T-helper 17 cell (primary cell): ENCODE measurements at places on chromosomes 6 and 20. TPM values are rescaled to one million over a fixed set of nuclear protein-coding genes. Genes with fewer than 3 reads are reported as not detected.

The DOK5 gene
- not detected for total RNA-seq

The RAB44 gene
- total RNA-seq, result 0.21 TPM

The SIRPA gene
- total RNA-seq, result 0.86 TPM

The B3GALT4 gene
- 13.0 TPM for total RNA-seq

The DEFB132 gene
- total RNA-seq, result not detected

The SYNGAP1 gene
- 83.9 TPM for total RNA-seq

The ISM1 gene
- total RNA-seq, result 3.2 TPM

The TSHZ2 gene
- 30.7 TPM for total RNA-seq

The LY86 gene
- 0.73 TPM for total RNA-seq

The PRR18 gene
- total RNA-seq, result not detected

The PSORS1C1 gene
- not detected for total RNA-seq

The FNDC1 gene
- not detected for total RNA-seq

The NXT1 gene
- total RNA-seq, result 77.6 TPM

The FERMT1 gene
- total RNA-seq, result not detected

The CCN6 gene
- not detected for total RNA-seq

The ACSS1 gene
- total RNA-seq, result 34.0 TPM
